ENCODE measurements at places on chromosomes 6 and 20.

DNA sequence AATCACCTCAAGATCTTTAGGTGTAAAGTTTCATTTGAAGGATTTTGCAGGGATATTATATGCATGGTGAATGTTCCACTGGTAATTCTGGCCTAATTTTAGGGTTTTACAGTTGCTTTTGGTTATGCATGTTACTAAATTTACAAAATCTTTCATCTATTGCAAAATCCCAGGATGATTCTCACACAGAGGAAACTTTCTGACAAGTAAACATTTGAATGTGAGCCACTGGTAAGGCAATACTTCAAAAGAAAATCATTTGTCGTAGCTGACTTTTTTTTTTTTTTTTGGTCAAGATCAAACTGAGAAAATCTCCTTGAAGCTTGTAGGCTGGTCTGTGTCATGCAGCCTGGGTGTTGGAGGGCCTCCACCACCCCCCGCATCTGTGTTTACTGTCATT, 141.9 kb upstream of the EXOC2 start:
- no peak for DNase-seq

DNA sequence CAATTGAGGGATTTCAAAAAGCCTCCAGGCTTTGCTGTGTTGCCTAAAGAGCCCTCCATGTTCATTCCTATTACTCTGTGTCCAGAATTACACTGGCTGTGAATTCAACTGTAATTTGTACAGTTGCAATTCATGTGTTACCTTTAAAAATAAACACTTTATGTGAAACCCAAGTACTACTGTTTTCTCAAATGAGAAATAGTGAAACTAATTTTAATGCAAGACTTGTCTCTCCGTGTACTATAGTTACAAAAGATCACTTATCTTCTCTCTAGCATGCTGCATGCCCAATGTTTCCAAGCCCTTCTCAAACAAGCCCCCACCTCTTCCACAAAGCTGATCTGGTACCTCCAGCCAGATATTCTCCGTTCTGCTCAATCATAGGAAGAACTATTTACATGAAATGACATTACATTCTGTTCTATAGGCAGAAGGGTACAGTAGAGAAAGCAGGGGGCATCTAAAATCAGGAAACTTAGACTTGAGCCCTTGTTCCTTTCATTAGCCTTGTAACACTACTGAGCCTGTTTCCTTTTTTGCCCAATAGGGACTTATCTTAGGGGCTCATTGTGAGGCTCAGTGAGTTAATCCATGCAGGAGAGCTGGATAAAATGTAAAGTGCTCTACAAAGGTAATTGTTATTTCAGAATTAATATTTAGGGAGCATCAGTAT, 12.3 kb upstream of the COL9A1 start:
- no peak for DNase-seq

DNA sequence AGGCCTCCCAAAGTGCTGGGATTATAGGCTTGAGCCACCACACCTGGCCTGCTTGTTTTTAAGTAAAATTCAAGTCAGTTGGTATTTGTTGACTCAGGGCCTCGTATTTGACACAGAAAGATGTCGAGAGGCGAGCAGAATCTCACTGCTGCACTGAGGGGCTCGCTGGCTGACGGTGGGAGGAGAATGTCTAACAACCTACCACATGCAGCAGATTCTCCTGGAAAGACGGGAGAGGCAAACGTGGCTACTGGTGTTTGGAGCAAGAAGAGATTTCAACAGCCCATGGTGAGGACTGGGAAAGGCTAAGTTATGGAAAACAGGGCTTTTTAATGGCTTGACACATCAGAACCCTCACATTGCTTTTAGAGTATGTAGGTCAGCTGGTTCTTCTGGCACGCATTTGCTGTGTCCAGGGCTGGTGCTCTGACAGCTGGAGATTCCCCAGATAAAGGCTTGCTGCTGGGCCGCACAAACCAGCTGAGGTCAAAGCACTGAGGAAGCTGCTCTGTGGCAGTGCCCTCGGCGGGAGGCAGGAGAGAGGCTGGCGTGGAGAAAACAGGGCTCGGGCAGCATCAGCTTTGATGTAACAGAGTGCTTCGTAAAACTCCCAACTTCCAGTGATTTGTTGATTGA, 84.2 kb upstream of the FRMD1 start:
- DNase-seq = no peak

DNA sequence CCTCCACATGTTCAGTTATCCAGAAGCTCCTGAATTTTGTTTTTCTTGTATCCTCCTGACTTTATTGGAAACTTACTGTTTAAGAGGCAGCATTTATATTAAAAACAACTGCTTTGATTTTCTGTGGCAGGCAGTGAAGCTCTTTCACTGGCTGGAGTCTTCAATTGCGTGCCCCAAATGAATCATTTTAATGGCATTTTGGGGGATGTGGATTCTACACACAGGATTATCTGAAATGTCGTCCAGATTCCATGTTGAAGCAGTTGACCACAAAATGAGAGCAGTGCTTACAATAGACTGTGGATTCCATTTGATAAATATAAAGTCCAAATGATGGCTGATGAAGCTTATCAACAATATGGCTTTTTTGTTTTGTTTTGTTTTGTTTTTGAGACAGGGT, 41.0 kb upstream of the HIVEP1 start:
- no peak for DNase-seq

DNA sequence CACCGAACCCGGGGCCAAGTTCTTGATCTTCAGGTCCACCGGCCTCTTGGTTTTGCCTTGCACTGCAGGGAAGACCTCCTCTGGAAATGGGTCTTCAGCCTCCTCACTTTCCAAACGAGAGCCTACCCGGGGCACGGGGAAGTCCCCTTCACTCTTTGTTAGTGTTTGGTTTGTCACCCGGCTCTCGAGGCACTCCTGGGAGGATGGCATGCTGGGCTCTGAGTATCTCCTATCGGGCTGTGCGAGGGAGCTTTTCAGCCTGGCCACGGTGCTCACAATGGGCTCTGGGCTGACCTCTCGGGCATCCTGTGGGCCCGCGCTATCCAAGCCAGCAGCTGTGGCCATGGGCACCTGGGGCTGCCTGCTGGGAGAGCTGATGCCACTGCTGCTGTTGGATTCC, 8.1 kb downstream of the TAGAP start:
- no peak for DNase-seq

DNA sequence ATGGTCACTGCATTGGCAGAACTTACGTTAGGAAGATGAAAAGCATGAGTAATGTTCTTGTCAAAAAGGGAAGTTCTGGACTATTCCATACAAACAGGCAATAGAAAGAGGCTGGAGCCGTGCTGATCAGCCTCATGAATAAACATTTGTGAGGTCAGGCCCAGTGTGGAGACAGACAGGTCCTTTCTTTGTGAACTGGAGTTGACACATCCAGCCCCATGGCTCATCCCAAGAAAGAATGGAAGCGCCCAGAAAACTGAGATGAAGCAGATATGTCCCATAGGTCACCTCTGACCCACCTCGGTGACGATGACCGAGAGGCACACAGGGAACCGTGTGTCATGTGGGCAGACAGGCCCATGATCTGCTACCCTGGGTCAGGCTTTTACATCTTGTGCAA, 276.0 kb upstream of the SGK1 start:
- DNase-seq = no peak

DNA sequence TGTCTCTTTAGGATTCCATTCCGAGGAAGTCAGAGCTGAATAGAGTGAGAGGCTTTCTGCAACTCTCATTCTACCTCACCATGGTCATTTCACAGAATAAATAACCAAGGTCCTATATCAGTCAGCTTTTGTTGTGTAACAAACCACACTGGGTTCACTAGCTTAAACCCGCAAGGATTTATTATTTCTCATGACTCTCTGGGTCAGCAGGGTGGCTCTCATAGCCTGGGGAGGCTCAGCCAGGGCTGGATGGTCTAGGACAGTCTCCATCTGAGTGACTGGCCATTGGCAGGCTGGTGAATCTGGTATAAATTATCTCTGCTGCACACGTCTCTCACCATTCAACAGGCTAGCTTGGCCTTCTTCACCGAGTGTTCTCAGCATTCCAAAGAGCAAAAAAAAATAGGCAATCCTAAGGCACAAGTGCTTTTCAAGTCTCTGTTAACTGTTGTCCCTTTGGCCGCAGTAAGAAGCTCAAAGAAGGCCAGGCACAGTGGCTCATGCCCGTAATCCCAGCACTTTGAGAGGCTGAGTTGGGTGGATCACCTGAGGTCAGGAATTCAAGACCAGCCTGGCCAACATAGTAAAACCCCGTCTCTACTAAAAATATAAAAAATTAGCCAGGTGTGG, 39.7 kb downstream of the ISM1 start:
- DNase-seq = no peak

DNA sequence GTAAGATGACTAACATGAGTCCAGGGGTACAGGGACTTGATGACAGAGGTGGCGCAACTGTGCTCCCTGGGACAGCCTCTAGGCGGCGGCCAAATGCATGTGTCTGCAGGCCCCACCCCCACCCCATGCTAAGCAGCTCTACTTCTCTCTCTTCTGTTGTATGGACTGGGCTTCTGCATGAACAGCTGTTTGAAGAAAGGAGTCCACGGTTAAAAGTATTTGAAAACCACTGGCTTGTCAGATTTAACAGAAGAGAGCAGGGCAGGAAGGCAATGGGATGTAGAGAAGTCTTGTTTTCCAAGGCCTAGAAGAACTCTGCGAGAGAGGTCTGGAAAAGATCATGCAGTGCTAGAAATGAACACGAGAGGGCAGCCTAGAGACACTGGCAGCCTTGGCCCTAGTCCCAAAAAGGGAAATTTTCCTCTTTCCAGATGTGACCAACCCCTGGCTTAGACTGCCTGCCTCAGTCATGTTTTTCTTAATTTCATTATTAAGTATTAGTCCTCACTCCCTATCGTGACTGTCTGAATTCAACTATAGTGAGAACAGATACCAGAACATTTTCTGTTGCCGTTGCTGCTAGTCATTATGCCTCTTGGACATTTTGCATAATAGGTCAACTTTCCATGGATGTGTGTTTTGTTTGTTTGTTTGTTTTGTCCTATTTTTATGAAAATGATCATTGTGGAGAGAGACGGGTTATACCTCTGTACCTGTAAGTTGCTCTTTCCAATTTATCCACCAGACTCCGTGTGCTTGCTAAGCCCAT, 265.0 kb downstream of the ADGRG6 start:
- DNase-seq = peak; percentile 47

- DNase-seq = no peak
Measured at GRCh38 chr20:20139403-20139802, 87.1 kb downstream of the CFAP61 start.

GRCh38 chr6:135411339-135411738, 86.2 kb downstream of the AHI1 start:
- no peak for DNase-seq

GRCh38 chr6:38233161-38233791, 406.5 kb downstream of the BTBD9 start:
- no peak for DNase-seq

- DNase-seq = no peak
Measured at GRCh38 chr20:35823147-35823546, 51.3 kb downstream of the PHF20 start.

- DNase-seq = no peak
Measured at GRCh38 chr6:136470044-136470443, 80.2 kb downstream of the MAP7 start.

Measured in ACHN (cell line).